ENCODE measurements at places on chromosomes 5 and 9.

- DNase-seq: no peak
These were observed 114.4 kb downstream of the PCSK1 start for GRCh38 chr5:96318569-96319110.

- DNase-seq: no peak
These were observed 83.0 kb upstream of the TNC start for GRCh38 chr9:115200711-115201505.

DNA sequence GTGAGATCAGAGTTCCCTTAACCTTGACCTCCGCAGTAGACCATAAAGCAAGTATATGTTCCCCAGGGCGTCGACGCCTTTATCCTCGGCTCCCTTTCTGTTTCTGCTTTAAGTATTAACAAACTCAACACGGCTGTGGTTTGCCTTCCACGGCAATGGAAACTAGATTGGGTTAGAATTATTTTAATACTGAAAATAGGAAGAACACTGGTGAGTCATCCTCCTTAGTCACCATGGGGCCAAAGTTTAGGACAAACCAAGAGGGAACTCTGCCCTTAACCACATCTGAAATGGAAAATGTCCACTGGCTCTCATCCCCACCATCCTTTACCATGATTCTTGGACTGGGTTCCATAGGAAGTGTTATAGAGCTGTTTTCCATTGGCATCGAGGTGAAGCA, 386.1 kb downstream of the ACTL7B start:
- no peak for DNase-seq

DNA sequence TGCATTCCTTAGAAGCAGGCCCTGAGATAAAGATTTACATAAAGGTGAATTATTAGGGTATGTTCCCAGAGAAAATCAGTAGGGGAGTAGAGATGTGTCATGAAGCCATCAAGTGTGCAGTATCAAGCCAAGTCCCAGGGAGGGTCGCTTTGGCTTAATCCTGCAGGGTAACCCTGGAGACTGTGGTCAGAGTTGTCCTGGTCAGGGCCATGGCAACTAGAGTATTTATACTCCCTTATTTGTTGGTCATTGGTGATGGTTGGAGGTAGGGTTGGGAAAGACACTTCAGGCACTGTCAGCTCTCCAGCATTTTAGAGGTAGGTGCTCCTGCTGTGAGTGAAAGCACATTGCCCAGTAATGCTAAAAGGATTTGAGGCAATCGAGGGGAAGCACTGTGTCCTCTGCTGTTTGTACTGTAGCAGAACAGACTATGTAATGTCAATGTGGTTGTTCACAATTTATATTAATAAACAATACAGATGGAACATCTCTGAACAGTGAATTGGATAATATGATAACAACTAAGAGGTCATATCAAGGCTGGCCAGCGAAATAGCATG, 108.9 kb downstream of the GDNF start:
- no peak for DNase-seq

GRCh38 chr5:109714592-109714991, 24.9 kb downstream of the MAN2A1 start:
- no peak for DNase-seq

GRCh38 chr9:123262338-123262737, 6.0 kb downstream of the STRBP start:
- no peak for DNase-seq

GRCh38 chr5:73365990-73366667, 82.4 kb downstream of the FOXD1 start:
- DNase-seq: no peak

DNA sequence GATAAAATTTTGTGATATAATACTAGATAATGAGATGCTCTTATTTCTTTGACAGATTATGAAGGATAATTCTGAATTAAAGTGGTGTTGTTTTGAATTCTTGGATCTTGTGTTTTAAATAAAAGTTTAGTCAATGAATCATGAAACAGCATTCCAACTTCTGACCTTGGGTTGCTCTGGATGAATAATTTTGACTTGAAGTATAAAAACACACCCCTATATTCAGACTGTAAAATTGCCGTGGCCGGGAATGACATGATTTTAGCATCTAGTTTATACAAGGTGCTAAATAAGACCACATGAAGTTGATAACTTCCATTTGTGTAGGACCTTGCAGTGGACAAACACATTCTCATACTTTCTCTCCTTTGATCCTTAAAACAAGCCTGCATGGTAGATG, 67.2 kb upstream of the DAP start:
- no peak for DNase-seq

DNA sequence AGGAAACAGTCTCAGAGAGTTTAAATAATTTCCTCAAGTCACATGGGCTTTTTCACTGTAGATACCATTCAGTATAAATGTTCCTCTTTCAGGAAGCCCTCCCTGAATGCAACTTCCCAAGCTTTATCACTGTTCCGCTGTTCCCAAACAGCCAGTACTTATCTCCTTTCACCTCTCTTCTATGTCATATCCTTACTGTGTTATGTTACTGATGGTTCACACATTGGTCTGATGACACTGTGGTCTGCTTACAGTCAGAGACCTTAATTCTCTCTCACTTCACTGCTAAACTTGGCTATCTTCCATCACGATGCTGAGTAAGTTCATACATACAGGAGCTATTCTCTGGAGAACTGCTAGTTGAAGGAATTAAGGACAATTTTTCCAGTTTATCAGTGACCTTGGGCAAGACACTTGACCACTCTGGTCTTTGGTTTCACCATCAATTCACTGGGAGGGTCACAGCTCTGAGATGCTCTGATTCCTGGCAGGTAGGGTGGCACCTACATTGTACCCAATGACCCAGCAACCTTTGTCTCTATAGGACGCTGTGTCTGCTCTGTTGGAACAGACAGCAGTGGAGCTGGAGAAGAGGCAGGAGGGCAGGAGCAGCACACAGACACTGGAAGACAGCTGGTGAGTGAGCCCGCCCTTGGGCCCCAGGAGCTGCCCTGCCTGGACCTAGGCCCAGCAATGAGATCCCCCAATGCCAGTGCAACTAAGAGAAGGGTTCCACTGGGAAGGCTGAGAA, 42.1 kb upstream of the RARS1 start:
- no peak for DNase-seq

GRCh38 chr5:6424110-6424659, 24.5 kb upstream of the UBE2QL1 start:
- no peak for DNase-seq

GRCh38 chr9:4048441-4048840, 251.4 kb downstream of the GLIS3 start:
- DNase-seq: no peak

DNA sequence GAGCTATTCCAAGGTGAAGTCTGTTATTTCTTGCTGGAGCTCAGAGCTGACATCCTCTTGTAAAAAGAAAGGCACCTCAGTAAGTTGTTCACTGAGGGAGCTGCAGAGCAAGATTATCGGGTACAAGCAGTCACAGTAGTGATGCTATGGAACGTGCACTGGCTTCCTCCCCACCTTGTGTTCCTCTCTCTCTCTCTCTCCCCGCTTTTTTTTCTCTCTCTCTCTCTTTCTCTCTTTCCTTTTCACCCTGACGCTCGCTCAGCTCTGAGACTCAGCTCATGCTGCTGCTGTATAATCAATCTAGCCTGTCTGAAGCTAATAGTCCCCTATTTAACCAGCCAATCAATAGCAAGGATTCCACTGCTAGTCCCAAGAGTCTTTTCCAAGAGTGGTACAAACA, 587.6 kb upstream of the CDH18 start:
- DNase-seq: no peak

DNA sequence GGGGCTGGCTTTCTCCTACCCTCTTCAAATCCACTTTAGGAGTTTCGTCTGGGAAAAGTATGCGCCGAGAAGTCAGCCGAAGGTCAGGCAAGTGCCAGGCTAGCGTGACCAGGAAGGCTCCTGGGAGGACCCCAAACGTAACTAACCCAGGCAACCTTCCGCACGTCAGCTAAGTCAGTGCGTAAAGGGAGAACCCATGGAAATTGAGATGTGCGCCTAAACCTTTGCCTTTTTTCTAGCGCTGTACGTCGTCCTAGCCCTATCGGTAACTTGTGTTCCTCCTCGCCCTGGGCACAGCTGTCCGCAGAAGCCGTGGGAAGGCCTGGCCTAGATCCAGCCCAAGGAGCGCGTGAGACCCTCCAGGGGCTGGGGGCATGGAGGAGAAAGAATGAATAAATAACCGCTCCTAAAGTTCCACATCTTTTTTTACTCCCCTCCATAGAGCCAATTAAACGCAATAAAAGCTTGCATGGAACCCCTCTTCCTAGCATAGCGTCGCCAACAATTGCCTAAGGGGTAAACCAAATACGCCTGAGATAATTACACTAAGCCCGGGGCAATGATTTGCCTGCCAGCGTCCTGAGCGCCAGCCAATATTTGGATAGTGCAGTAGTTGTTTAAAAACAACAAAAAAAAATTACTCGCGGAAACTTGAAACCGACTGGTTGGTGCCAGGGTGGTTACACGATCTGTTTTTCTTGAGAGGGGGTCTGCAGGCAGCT, 4.0 kb upstream of the FOXB2 start:
- no peak for DNase-seq

DNA sequence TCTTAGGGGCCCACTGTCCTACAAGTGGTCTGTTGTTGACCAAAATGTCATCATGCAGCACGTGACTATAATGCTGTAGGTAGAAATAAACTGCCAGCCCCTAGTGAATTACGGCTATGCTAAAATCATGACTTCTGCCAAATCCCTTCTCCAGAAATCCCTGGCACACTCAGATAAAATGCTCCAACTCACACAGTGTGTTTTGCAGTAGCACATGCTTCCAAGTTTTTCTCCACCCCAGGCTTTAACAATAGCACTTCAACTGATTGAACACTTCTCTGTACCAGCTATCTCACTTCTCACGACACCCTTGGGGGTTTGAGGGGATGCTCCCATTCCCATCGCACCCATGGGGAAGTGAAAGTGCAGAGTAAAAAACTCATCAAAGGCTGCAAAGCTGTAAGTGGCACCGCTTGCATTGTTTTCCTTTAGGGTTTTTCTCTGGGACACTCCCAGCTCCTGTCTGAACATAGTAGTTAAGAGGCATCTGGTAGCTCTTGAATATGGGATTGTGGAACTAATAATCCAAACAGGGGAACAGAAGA, 151.0 kb upstream of the SLC24A2 start:
- DNase-seq: no peak

DNA sequence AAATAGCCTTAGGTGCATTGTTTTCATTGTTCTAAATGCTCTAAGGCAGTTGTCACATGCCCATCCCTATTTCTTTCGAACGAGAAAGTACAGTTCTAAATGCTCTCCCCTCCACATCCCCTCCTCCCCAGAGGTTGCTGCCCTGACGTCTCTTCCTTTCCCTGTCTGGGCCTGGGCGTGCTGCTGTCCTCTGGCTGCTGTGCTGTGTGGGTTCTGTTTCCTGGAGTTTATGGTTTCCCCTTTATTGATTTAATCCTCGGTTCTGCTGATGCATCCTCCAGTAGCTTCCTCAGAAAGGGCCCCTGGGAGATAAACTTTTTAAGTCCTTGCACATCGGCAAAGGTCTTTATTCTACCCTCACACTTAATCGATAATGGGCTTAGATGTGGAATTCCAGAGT, 48.8 kb downstream of the MVB12B start:
- no peak for DNase-seq

- DNase-seq: no peak
These were observed 30.4 kb downstream of the PRDM6 start for GRCh38 chr5:123119334-123119986.

GRCh38 chr5:5367739-5368138, 54.7 kb upstream of the ICE1 start:
- DNase-seq: no peak

DNA sequence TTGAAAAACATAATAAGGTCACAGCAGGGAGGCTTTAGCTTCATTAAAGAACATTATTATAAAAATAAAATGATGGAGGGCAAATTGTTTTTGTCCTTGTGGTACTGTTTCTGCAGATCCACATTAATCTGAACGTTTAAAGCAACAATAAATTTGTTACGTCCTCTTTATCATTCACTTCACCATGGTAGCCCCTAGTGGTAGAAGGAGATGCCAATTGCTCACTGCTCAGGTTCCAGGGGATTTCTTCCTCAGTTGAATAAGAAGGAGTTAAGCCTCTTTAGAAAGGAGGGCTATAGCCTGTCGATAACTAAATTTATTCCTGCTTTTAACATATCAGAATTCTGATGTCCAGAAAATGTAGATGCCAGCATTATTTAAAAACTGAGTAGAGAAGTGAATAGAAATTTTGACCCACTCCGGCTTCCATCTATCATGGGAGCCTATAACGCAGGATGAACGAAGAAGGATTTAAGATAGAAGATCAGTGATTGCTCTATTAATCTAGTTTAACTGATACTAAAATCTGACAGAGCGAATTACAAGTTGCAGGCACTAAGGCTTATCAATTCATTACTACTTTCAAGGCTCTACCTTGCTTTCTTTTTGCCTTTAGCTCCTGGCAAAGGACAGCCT, 692.3 kb downstream of the PTPRD start:
- DNase-seq: no peak

DNA sequence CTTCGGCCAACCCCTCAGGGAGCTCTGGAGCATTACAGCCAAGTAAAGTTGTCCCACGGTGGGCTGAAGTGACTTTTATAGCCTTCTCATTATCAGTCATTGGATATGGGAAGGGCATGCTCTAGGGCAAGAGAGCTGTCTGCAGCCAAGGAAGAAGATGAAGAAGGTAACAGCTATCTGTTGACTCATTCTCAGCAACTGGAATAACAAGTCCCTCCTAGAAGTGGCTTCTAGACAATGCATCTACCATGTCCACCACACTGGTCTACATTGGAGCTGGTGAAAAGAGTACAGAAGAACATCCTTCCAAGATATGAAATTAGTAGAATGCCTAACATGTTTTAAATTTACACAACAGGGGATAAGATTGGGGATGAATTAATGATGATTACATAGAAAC, 524.2 kb downstream of the ACTL7B start:
- no peak for DNase-seq

DNA sequence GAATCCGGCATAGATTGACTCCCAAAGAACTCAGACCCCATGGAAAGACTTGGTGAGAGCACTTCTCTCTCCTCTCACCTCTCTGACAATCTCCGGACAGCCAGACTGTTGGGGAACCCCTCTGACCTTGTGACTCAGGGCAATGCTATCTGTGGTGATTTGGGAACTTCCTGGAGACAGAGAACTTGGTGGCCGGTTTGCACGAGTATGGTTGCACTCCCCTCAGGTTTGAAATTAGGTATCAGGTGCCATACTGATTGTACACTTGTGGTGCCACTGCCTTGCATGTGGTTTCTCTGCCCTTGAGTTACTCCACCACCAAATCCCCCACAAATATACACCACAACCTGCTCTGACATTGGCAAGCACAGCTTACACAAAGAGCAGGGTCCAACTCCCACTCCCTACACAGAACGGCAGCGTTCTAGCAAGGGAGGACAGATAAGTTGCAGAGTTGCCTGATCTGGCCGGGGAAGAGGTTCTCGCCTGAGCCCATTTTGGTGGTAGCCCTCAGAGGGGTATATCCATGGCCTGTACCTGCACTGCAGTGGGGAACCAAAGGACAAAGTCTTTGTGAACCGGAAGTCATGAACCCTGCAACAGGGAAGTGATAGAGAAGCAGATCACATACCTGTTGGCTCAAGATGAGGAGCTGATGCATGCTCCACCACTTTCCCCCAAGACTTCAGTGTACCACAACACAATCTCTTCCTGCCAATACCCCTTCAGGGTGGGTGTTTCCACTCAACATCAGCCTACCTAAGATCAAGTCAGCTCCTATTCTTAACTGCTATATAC, 255.1 kb downstream of the MCTP1 start:
- no peak for DNase-seq
